IPS DF 6.9 (cell line): ENCODE measurements at places on chromosomes 13 and 19.

GRCh38 chr19:33064458-33064791, 263 bp downstream of the RHPN2 start:
- DNase-seq: no peak

DNA sequence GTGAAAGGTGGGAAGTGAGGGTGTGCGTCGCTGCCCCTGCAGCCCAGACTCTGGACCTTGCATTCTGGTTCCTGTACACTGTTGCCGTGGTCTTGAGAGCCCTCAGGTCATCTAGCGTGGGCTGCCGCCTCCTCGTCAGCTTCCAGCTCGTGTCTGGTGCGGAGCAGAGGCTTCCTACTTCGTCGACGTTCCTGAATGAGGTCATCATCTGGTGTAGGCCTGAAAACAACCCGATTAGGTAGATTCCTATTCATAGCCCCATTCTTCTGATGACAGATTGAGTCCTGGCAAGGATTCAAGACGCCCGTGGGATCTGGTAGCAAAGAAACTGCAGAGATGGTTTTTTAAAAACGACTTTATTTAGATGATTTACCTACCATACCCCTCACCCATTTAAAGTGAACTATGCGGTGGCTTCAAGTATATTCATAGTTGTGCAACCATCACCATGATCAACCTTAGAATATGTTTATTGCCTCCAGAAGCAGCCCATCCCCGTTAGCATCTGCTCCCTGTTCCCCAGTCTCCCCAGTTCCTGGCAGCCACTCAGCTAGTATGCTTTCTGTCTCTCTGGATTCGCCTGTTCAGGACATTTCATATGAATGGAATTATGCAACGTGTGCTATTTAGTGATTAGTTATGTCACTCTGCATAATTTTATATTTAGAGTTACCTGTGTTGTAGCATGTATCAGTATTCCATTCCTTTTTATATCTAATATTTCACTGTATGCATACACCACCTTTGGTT, 13.8 kb downstream of the NAXD start:
- DNase-seq: no peak

DNA sequence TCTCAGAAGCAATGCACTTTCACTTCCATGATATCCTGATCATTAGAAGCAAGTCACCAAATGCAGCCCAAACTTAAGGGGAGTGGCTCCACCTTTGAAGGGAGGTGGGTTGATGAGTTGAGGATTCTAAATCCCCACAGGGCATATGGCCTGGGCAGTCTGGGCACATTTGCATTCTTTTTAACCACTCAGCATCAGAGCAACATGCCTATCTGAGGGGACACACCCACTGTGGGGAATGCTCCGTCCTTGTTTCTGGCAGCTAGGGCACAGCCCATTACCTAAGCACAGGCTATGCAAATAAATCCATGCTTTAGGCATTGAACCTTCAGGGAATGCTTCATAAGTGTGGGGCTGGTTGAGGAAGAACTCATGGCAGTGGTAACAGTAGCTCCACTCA, 12.3 kb upstream of the SACS start:
- DNase-seq: no peak

DNA sequence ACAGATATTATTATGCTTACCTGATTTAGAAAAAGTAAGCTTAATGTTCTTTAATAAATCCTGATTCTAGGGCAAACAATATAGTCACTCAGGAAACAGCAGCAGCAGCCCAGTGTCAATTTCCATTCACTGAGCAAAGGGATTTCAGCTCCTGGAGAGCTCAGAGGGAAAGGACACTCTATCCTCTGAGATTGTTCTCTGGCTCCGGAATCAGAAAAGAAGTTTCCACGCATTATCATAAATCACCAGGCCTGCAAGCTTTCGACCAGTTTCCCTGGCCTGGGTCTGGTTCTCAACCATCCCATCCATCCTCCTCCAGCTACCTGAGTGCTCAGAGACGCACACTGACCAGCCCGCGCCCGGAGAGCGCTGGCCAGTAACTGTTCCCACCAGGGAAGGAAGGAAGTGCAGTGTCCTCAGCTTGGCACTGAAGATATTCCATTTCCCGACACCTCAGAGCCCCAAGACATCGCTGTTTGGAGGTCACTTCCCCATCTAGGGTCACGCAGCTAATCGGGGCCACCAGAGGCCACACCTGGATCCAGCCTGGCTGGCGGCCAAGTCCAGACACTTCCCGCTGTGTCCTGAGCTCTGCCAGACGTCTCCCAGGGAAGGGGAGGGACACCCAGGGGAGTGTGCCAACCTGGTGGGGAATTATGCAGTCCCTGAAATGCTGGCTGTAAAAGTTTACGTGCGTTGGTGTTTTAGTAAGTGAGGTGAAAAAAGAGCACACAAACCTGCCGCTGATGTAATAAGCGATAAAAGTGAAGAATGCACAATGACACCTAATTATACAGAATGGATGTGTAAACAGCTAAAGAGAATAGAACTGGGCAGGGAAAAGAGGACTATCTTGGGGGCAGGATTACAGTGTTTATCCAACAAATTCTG, 29.1 kb downstream of the EPS15L1 start:
- DNase-seq: no peak

GRCh38 chr19:29371251-29372090, 154.3 kb upstream of the VSTM2B start:
- no peak for DNase-seq

GRCh38 chr13:40465015-40465390, 201.4 kb downstream of the FOXO1 start:
- no peak for DNase-seq

GRCh38 chr13:79895416-79895815, 414.5 kb downstream of the NDFIP2 start:
- no peak for DNase-seq

DNA sequence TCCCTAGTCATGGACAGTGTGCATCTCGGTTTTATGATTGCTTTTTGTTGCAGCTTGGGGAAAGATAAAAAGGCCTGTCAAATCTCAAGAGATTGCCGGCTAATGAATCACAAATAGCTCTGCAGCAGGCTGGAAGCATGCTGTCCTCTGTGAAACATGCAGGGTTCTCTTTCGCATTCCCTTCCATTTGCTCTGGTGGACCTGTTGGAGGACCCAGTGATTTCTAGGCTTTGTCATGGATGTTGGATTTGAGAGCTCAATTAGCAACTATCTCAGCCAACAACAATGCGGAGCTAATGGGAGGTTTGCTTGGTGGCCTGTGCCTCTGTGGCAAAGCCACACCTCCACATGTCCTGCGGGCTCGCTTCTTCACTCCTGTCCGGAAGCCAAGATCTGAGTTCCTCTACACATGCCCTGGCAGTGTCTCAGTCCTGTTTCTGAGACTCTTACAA, 418.1 kb upstream of the ARGLU1 start:
- peak; percentile 11 for DNase-seq

DNA sequence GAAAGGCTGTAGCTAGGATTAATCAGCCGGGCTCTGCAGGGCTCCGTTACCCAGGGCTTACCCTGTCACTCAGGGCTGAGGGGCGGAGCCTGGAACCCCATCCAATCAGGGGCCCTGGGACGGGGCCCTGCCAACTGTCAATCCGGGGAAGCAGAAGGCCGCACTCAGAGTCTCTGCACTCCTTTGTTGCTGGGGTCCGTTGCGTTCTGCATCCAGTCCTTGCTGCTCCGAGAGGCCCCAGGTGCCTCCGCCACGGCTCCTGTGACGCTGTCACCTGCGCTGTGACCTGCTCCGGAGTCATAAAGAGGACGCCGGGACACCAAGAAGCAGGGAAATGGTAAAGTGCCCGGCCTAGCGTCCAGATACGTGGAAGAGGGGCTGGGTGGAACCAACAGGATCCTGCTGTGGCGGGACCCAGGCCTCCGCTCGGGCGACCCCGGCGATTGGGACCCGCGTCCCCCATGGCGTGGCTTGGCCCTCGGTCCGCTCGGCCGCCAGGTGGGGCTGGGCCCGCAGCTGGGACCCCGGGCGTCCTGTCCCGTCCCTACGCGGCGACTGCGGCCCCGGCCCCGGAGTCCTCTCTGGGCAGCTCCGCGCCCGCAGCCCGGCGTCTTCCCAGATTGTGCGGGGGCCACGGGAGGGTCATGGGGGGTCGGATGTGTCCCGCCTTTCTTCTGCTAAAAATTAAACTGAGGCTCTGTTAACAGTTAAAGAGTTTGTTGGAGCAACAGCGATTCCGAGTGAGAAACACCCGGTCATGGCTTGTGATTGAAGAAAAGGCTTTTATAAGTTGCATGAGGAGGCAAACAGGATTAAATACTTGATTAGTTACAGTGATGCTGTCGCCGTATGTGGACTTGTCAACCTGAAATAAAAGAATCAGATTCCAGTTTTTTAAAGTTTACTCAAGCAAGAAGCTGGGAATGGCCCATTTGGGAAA, at the start of gene ZNF491:
Gene ZNF491, plus strand, starts transcription at position 133 of the 940 bp plus-strand sequence. CDS start 7,431 bp downstream, outside the sequence.
- peak; percentile 73 for DNase-seq
